Activated naive CD4-positive, alpha-beta T cell treated with anti-CD3 and anti-CD28 coated beads, Interleukin-2, amount 50 U/mL, for 72 hours (primary cell): ENCODE measurements at places on chromosomes 4 and X. TPM values are rescaled to one million over a fixed set of nuclear protein-coding genes. Genes with fewer than 3 reads are reported as not detected.

POLA1 gene
- 49.4 TPM for total RNA-seq

LNX1 gene
- total RNA-seq: not detected

DNA sequence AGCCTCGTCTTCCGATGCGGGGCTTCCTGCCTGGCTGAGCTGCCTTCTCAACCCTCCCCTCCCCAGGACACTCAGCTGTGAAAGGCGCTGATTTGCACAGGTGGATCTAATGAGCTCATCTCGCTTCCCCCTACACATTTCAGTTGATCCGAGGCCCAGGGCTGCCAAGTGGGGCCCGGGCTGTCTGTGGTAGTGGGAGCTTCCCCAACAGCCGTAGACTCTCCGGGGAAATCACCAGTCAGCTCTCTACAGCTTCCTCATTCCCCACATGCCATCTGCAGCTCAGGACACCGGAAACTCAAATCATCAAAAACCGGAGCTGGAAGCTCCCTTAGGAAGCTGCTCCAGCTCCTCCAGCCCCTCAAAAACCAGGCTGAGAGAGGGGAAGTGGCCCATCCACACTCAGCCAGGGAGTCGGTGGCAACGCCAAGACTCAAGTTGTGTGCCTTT is 56.2 kb downstream of the SMIM20 start:
- DNase-seq: no peak

BOD1L1 gene
- total RNA-seq: 36.6 TPM

- DNase-seq: no peak
These were observed 12.1 kb downstream of the PPARGC1A start for GRCh38 chr4:23877758-23878229.

DNA sequence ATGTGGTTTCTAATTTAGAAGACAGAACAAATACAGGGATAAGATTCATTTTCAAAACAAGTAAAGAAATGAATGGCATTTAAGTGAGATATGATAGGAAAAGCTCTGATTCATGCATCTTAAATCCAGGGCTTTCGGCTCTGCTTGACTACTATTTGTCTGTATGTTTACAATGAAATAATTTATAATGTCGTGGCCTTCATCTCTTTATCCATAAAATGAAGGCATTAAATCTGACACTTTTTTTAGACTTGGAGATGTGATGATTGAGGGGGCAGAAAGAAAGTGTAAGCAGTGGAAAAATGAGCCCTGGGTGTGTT is 115.7 kb upstream of the KIT start:
- DNase-seq: no peak

DNA sequence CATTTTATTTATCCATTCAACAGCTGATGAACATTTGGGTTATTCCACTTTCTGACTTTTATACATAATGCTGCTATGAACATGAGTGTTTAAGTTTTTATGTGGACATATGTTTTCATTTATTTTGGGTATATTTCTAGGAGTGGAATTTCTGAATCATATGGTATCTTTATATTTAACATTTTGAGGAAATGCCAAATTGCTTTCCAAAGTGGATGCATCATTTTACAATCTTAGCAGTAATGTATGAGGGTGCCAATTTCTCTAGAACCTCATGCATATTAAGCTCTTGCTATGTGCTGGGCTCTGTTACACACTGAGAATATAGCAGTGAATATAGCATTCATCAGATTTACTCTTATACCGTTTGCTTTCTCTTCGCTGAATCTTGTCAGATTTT is 983.7 kb downstream of the STIM2 start:
- DNase-seq: no peak

DNA sequence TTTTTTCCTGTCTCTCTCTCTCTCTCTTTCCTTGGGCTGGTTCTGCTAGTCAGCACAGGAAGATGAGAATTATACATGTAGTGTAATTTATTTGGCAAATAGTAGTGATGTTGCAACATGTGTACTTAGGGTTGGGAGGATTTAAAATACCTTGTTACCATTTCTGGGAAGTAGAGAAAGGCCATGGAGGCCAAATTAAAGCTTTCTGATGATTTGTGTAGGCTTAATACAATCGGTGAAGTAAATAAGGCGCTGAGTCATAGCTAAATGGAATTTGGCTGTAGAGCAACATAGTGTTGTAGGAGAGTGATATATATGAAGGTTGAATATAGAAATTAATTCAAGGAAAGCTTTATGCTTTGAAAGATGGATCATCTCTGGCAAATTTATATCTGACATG is 295.3 kb downstream of the GRID2 start:
- no peak for DNase-seq

GPRASP1 gene
- 1.7 TPM for total RNA-seq

DNA sequence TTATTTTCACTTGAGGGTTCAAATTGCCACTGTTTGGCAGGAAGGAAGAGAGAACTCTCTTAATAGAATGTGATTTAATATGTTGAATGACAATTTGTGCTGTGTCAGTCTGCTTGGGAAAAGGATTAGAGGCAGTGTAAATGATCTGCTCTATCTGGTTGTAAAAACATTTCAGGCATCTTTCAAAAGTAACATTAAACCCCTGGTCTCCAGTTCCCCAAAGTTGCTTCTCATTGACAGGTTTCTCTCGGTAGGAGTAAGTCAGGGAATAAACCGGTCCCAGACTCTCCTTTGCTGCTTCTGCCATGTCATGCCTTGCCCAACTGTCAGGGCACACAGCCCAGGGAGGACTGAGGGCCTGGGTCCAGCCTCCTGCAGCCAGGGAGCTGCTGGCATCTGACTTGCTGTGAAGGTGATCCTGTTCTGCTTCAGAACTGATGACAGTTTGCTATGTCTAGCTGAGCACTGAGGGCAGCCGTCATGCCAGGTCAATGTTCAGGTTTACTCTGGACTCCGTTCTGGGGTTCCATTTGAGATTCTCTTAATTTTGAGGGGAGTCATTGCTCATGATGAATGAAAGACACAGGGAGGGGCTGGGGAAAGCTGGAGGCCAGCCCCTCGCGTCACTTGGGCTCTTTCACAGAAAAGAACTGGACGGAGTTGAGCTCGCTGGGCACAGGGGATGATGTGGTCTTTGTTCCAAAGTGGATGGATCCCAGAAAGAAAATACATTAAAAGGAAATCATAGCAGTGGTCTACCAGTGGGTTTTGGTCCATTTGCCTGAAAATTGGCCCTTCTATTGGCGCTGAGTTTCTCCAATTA is 312.4 kb downstream of the ARHGAP10 start:
- no peak for DNase-seq

GRCh38 chr4:27267339-27267969 is 406.8 kb downstream of the STIM2 start:
- no peak for DNase-seq

DNA sequence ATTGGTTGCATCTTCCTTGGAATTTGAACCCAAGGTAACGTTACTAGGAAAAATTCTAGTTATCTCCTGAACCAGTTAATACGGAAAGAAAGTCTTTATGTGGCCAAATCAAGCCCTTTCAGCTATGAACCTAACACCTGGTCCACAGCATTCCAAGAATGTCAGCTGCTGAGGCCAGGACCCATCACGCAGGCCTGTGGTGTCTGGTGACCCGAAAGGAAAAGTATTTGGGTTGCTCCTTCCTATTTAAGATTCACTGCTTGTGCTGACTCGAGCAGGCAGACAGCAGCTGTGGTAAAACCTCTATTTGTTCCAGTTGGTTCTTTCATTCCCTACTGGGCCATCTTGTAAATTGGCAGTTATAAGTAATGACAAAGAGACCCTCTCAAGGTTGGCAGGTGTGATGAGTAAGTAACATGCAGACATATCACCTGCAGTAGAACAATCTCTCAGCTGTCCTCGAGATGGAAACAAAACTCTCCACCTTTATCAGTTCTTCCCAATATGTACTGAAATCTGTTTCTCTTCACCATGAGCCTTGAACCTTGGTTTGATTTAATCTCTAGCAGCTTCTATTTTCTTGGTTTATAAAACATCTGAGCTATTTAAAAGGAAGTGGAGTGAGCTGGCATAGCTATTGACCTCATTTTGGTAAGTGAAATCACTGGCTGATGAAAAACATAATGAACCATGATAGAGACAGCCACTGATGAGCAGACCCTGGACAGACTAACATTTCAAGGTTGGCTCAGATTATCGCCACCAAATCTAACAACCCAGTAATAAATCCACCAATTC is 182.1 kb upstream of the SMIM31 start:
- DNase-seq: no peak

GAGE1 gene
- total RNA-seq: not detected

DNA sequence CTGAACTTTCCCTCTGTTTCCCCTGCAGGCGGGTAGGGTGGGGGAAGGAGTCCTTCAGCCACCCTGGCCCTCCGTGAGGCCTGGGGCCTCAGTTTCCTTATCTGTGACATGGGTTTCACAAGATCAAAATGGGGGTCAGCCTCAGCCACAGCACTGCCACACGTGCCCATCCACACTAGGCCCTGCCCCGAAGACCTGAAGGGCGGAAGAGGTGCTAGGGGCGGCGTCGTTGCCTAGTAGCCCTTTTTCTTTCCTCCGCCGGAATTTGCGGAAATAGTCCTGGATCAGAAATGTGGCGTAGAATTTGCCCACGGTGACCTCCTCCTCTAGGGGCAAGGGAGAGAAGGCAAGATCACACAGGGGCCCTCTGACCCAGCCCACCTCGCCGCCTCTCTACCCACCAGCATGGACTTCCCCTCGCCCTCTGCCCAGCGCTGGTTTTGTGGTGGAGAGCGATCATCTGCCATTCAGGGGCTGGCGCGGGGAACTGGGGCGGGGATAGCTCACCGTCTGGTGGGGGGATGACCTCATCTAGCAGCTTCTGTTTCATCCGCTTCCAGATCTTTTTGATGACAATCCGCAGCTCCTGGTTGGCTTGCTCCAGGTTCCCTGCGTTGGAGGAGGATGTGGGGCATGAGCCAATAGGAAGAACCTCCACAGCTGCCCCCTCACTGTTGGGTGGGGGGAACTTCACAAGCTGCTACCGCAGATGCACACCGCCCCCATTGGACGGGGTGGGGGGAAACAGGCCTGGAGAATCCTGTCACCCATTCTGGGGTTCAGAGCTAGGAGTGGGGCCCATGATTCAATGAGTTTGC is 9.7 kb upstream of the SYP start:
- DNase-seq: no peak

DNA sequence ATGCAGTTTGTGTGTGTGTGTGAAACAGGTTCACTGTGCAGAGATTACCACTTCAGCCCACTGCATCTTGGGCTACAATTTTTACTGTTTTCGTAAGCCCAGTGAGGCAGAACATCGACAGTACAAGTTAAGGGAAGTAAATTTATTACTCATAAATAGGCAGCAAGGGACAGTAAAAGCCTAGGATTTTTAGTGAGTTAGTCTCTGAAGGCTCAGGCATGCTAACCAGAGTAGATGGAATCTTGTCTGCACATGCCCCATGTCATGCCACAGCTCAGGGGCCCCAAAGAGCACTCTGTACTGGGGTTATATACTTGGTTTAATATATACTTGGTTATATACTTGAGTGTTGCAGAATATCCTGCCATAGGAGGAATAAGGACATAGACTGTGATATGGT is 825.7 kb downstream of the TECRL start:
- DNase-seq: no peak

MTNR1A gene
- total RNA-seq: not detected

GRCh38 chrX:123695242-123695641 is 37.6 kb downstream of the THOC2 start:
- DNase-seq: no peak

- DNase-seq: no peak
These were observed 62.6 kb upstream of the TEX13D start for GRCh38 chrX:124269881-124270280.

- no peak for DNase-seq
These were observed 218.7 kb upstream of the PPARGC1A start for GRCh38 chr4:24108567-24108966.

DNA sequence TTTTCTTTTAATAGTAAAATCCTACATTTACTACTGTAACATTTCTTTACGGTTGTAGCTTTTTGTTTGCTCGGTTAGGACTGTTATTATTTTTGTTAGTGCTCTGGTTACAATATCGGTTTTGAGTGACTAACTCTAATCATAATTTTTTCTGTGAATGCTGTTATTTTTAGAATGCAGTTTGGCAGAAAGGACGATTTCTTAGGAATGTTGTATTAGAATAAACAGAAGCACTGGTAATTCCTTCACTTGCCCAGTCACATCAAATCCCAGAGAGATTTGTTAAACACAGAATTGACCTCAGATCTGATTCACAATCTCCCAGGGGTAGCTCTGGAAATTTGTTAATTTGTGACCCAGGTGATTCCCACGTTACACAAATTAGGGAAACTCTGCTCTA is 21.7 kb downstream of the DDIT4L start:
- no peak for DNase-seq

HSD17B13 gene
- not detected for total RNA-seq

CDKL5 gene
- total RNA-seq: 1.3 TPM

DNA sequence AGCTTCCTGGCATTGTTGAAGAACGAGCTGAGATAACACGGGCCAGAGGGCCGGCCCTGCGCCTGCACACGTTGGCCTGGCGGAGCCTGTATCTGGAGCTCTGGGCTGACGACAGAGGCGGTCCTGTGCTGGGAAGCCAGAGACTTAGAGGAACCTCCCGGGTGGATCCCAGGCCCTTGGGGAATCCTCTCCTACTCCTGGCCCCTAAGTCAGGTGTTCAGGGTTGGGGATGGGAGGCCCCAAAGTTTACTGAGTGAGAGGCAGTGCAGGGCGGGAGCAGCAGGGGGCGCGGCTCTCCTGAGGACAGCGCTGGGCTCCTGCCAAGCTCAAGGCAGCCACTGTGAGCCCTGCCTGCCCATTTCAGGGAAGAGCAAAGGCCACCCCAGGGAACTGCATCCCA is 2.5 kb upstream of the HTRA3 start:
- no peak for DNase-seq

SYTL4 gene
- not detected for total RNA-seq

GRCh38 chr4:19130866-19131265 is 1109.3 kb upstream of the LCORL start:
- DNase-seq: no peak

- DNase-seq: no peak
These were observed 143.4 kb downstream of the KLHL13 start for GRCh38 chrX:117973110-117973807.

UGT2B17 gene
- total RNA-seq: not detected

GRCh38 chr4:34723605-34724004 is 1520.7 kb downstream of the ARAP2 start:
- DNase-seq: no peak

GRCh38 chr4:148831945-148832344 is 389.7 kb upstream of the NR3C2 start:
- no peak for DNase-seq

DNA sequence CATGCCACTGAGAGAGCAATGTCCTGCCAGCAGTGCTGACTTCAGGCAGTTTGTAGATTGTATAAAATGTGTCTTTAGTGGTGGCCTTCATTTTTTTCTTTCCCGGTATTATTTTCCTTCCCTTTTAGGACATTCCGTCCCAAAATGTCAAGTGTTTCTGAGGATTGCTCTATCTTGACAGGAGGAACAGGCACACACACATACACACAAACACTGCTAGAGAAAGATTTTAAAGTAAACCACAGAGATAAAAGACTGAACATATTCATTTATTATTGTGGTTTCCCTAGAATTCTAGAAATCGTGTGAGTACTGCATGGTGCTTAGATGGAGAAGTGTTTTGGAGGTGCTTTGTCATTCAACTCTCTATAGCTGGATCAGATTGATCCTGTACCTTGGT is 111.9 kb downstream of the GABRB1 start:
- DNase-seq: no peak

CXCR3 gene
- 6.8 TPM for total RNA-seq

ASB12 gene
- total RNA-seq: not detected

KDR gene
- total RNA-seq: not detected

MEPE gene
- not detected for total RNA-seq

FOXR2 gene
- not detected for total RNA-seq

MAGEB10 gene
- total RNA-seq: not detected
